ENCODE measurements at places on chromosomes 3 and 15.
A peak's percentile ranks its signal among the peaks of the same experiment; 100 is the strongest.

GRCh38 chr3:133866141-133866540 lies 29.5 kb downstream of the RAB6B start:
- no peak for DNase-seq

GRCh38 chr3:144221761-144222160 lies 250.1 kb downstream of the DIPK2A start:
- DNase-seq: peak; percentile 19

- DNase-seq: no peak
Measured at GRCh38 chr3:41683666-41684350, 278.1 kb downstream of the ULK4 start.

- DNase-seq: no peak
Measured at GRCh38 chr3:61224823-61225222, 26.4 kb downstream of the FHIT start.

DNA sequence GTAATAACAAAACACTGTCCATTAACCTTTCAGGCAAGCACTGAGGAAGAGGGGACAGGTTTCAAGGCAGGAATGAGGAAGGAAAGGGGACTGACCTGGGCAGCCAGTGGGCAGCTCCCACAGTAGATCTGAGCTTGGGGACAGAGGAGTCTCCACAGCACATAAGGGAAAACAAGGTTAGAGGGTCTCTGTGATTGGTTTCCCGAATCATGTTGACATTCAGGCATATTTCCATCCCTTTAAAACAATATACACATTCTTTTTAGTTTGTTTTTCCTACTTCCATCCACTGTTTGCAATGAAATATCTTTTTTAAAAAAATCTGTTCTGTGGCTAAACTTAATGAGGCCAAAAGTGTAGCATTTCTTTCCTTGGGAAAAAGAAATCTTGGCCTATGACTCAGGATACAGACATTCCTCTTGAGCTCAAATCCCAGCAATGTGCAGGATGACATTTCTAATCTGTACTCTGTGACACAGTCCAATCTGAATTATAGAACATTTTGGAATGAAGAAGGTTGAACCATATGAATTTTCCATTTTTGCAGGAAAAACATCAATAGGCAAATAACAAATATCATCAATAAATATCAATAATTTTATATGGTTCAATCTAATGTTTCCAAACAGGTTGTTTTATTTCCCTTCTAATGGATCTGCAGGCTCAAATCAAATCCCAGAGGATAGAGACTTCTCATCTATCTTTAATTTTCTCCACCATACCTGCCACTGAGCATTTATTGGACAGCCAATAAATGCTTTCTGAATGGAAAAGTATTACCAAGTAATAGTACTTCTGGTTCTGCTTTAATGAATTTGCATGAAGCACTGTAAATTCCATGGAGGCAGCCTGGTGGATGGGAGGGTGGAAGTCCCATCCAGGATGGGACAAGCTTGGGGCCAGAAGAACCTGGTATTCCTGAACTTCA lies 54.1 kb downstream of the ITGB5 start:
- DNase-seq: no peak

DNA sequence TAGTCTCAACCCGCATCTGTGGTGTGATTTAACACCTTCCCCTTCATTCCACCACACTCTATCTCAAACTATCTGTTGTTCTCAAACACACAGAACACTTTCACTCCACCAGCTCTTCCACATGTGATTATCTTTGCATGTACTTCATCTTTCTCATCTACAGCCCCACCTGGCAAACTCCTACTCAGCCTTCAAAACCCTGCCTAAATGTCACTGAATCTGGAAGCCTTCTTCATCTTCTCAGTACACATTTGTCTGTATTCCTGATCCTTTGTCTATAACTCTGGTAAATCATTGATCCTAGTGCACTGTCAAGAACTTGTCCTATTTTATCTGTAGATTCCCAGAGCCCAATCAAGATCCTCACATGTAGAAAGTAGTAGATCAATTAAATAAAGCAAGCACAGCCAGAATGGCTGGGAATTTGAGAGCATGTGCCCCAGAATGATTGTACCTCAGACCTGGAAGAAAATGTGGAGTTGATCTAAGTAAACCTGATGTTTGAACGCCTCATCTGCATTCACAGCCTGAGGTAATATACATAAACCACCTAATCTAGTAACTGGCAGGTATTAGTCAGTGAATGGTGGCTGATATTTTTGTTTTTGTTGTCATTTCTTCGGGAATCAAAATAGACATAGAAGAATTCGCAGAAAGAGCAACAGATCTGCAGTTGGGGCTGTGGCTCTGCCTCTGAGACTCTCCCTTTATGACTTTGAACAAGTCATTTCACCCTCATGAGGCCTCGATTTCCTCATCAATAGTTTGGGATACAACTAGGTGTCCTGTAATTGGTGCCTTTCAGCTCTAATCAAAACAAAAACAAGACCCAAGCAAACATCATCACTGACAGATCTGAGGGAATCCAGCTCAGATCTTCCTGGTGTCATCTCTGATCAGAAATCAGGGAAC lies 28.0 kb upstream of the MAGEF1 start:
- no peak for DNase-seq

GRCh38 chr3:61600195-61600594 lies 38.8 kb downstream of the PTPRG start:
- DNase-seq: no peak
